ENCODE measurements at places on chromosomes 11 and 22. TPM values are rescaled to one million over a fixed set of nuclear protein-coding genes. Genes with fewer than 3 reads are reported as not detected.

Gene ZNF215
- total RNA-seq: 0.60 TPM

Gene MS4A4A
- total RNA-seq: 23.8 TPM

Gene POLDIP3
- total RNA-seq: 39.3 TPM

DNA sequence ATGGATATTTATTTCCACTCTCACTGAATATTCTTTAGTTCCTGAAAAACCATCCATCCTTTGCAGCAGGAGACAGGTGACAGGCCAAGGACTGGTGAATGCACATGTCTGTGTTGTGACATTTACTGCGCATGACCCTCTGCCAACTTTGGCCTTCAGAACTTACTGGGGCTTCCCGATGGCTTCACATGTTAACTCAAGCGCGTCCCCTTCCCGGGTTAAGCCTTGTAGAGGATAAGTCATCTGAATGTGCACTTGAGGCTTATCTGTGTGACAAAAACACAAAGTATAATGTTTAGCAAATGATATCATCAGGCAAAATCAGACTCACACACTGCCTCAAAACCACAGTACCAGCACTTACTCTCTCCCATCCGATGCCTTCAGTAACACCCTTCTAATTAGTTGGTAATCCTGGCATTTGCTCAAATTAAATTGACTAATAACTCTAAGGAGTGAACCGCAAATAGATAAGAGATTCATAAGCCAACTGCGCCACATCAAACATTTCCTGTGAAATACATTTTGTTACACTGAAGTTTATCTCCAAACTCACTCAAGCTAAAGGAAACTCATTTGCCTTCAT lies 286.4 kb downstream of the CADM1 start:
- DNase-seq: no peak

Gene YPEL1
- total RNA-seq: 4.4 TPM

GRCh38 chr11:57237204-57237681 lies at the start of gene APLNR:
Gene APLNR (minus strand): TSS chr11:57237250. CDS start chr11:57237004, 246 bp downstream.
- DNase-seq: peak; percentile 25

Gene POU2AF3
- total RNA-seq: 0.65 TPM

Gene SMIM38
- 0.11 TPM for total RNA-seq
